Esophagus muscularis mucosa (tissue), 4 donors: ENCODE measurements at places on chromosomes 5 and 9. TPM values are rescaled to one million over a fixed set of nuclear protein-coding genes. Genes with fewer than 3 reads are reported as not detected.

DNA sequence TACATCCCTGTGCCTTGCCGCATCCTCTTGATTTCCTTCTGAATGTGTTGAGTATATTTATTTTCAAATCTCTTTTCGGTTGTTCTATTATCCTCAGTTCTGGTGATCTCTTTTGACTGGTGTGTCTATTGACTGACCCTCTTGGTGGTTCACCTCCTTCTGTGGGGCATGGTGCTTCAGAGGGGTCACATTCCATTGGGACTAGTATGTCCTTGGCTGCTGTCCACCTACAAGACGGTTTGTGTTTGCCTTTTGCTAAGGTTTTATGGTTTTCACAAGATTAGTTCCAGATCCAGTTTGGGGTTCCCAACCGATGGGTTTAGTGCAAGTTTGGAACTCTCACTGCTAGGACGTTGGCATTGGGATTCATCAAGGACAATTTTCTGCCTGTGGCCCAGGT, 66.6 kb downstream of the PHF2 start:
- H3K4me3 ChIP-seq, result no peak overlapping the region
- no peak overlapping the region for H3K27ac ChIP-seq
- no peaks in the 10 kb centered on the region for H3K27me3 ChIP-seq
- DNase-seq, result no peak

DNA sequence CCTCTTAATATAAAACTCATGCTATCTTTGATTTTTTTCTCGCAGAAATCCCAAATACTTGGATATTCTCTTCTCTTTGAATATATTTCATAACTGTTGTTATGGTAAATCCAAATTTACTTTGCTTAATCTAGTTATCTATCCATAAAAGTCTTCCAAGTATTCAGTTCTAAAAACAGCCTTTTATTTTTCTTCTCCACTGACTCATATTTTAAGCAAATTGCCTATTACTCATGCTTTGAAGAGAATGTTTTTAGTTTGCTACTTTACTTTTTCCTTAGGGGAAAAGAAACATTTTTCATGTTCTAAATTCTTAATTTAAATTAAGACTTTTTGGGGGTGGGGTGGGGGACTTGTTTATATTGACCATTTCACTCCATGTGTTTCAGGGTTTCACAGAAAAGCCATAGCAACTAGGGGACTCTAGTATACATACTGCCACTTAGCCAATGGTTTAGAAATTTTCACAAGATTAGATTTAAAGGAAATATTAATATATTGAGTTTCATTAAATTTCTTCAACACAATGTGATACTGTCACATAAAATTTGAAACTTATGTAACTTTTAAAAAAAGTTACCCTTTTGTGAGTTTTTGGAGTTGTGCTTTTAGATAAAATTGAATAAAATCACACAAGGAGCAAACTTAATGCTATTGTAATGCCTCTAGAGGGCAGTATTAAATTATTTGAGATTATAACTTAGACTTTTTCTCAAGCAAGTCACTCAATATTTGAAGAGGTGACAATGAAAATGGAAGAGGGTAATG, 545.8 kb upstream of the ARRDC3 start:
- DNase-seq, result no peak
- H3K4me3 ChIP-seq, result no peak overlapping the region
- no peaks in the 10 kb centered on the region for H3K27me3 ChIP-seq
- H3K36me3 ChIP-seq, result no peaks in the 10 kb centered on the region

The FOXD4L5 gene
- total RNA-seq, result not detected

- peaks cover 4% of the 10 kb centered on the region for H3K4me1 ChIP-seq
- no peaks in the 10 kb centered on the region for H3K27me3 ChIP-seq
- H3K36me3 ChIP-seq, result peaks cover 49% of the 10 kb centered on the region
- no peak overlapping the region for H3K27ac ChIP-seq
These were observed 43.8 kb downstream of the HABP4 start for GRCh38 chr9:96493757-96494156.

The OR1Q1 gene
- not detected for total RNA-seq

- H3K27me3 ChIP-seq, result no peaks in the 10 kb centered on the region
- H3K4me3 ChIP-seq, result no peak overlapping the region
- DNase-seq, result no peak
- H3K36me3 ChIP-seq, result peaks cover 20% of the 10 kb centered on the region
- no peak overlapping the region for H3K27ac ChIP-seq
- peaks cover 10% of the 10 kb centered on the region for H3K4me1 ChIP-seq
These were observed 61.2 kb downstream of the IL6ST start for GRCh38 chr5:55933377-55934114.
